Activated CD8-positive, alpha-beta memory T cell treated with anti-CD3 and anti-CD28 coated beads, Interleukin-2, amount 50 U/mL, for 48 hours (primary cell): ENCODE measurements at places on chromosomes 11 and 22.

DNA sequence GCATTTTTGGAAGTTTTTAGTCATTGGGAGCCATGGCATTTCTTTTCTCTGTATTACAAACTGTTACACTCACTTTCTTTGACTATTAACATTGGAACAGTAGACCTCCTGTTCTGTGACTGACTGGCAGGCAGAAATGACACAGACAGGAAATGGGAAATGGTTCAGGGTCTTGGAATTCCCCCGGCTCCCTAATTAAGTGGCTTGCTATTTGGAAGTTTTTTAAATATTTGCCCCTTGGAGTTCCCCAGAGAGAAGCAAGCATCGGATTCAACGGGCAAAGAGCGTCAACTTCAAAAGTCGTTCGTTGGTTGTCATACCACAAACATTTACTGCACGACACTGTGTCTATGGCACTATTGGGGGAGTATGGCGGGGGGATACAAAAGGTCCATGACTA is 1.1 kb upstream of the BIRC2 start:
- no peak for DNase-seq

DNA sequence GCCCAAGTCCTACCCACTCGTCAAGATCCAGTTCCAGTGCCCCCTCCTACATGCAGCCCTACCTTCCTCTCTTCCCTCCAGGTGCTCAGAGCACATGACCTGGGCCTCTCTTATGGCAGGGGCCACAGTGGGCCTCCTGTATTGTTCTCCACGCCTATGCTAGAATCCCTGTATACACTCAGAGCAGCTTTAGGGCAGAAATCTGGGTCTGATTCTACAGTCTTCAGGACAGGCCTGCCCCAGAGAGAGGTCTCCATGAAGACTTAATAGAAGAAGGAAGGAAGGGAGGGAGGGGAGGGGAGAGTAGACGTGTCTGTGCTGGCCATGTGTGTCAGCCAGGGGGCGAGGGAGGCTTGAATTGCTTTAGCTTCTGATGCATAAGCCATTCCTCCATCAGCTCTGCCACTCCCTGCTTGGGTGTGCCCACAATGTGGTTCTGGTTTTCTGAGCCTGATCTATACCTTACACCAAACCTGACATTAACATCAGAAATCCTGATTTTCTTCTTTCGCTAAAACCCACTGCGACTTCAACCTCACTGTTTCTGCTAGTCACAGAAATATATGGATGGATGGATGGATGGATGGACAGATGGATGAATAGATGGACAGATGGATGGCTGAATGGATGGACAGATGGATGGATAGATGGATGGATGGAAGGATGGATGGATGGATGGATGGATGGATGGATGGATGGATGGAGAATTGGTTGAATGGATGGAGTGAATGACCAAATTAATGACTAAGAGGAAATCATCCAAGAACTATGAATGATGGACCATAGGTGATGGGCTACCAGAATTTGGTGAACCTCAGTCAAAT is 56.6 kb upstream of the PRDM11 start:
- DNase-seq, result no peak

GRCh38 chr22:50526108-50526833 is 873 bp upstream of the SCO2 start:
- peak; percentile 93 for DNase-seq

GRCh38 chr11:12377824-12378593 is 638 bp downstream of the PARVA start:
- DNase-seq, result no peak

GRCh38 chr22:25084405-25085107 is 115.1 kb upstream of the CRYBB3 start:
- no peak for DNase-seq

DNA sequence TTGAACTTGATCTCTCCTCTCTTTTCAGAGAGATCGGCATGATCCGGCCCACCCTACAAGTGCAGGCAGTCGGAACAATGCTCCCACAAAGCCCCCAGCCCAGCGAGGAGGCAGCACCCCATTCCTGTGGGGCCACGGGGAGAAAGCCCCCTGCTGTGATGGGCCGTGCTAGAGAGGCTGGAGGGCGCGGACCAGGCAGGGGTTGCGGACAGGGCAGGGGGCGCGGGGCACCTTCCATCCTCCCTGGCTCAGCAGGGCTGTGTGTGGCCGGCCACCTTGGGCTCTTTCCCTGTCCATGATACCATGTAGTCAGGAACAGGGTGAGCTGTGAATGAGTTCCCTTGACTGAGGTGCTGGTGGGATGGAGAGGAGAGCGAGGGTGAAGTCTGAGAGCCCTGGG is 379.8 kb downstream of the BRD1 start:
- no peak for DNase-seq
